Sigmoid colon (tissue), 7 donors: ENCODE measurements at places on chromosomes 11 and 22. TPM values are rescaled to one million over a fixed set of nuclear protein-coding genes. Genes with fewer than 3 reads are reported as not detected.

The ACRV1 gene
- not detected for total RNA-seq

The PTDSS2 gene
- total RNA-seq, result 76.2 TPM

The KDM4D gene
- not detected for total RNA-seq

- H3K4me1 ChIP-seq, result no peaks in the 10 kb centered on the region
- H3K36me3 ChIP-seq, result no peaks in the 10 kb centered on the region
- no peak for DNase-seq
- no peaks in the 10 kb centered on the region for H3K27me3 ChIP-seq
Observed at GRCh38 chr11:122895563-122895962, 13.0 kb downstream of the JHY start.

GRCh38 chr11:68140496-68141245, 19.5 kb upstream of the CHKA start:
- H3K27ac ChIP-seq, result no peak overlapping the region
- H3K27me3 ChIP-seq, result no peaks in the 10 kb centered on the region
- no peak overlapping the region for H3K4me3 ChIP-seq
- no peak for DNase-seq
